RPMI7951 (cell line): ENCODE measurements at places on chromosomes 2 and 18. TPM values are rescaled to one million over a fixed set of nuclear protein-coding genes. Genes with fewer than 3 reads are reported as not detected.

The CCDC150 gene
- 11.7 and 13.6 TPM in 2 replicates for total RNA-seq

The OSGEPL1 gene
- total RNA-seq, result 19.7 and 27.6 TPM in 2 replicates

The TUBA3E gene
- not detected in 2 replicates for total RNA-seq

The SIX2 gene
- 0.78 and 1.4 TPM in 2 replicates for total RNA-seq

The MREG gene
- 4.6 and 5.7 TPM in 2 replicates for total RNA-seq

The B4GALT6 gene
- total RNA-seq, result 2.4 and 2.8 TPM in 2 replicates

The RPRM gene
- total RNA-seq, result not detected in 2 replicates

The PPP3R1 gene
- total RNA-seq, result 24.0 and 25.6 TPM in 2 replicates

The SERPINB2 gene
- total RNA-seq, result 20.3 and 20.5 TPM in 2 replicates

The E2F6 gene
- 19.1 and 22.0 TPM in 2 replicates for total RNA-seq

The RTP5 gene
- not detected in 2 replicates for total RNA-seq

The ARL5A gene
- 32.9 and 49.2 TPM in 2 replicates for total RNA-seq

The MLPH gene
- 121 and 159 TPM in 2 replicates for total RNA-seq

The NEU2 gene
- not detected in 2 replicates for total RNA-seq

The ZSWIM2 gene
- total RNA-seq, result not detected in 2 replicates

The FOXI3 gene
- not detected in 2 replicates for total RNA-seq

The G6PC2 gene
- not detected in 2 replicates for total RNA-seq

The MYOM1 gene
- total RNA-seq, result 0.10 TPM in 1 of 2 replicates, not detected in the other

The SLC4A5 gene
- total RNA-seq, result 0.10 TPM in 1 of 2 replicates, not detected in the other

The STARD6 gene
- total RNA-seq, result 0.84 and 0.88 TPM in 2 replicates

The TMEM200C gene
- not detected in 2 replicates for total RNA-seq
